ENCODE measurements at places on chromosomes 1 and 21.

DNA sequence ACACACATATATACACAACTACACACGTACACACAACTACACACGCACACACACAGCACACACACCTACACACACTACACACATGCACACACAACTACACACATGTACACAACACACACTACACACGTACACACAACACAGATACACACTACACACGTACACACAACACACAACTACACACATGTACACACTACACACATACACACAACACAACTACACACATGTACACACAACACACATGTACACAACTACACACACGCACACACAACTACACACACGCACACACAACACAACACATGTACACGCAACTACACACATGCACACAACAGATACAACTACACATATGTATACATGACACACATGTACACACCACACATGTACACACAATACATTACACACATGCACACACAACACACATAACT is 318.1 kb downstream of the CAMTA1 start:
- no peak for DNase-seq

GRCh38 chr1:68470388-68470970 is 20.7 kb upstream of the RPE65 start:
- no peak for DNase-seq

- DNase-seq, result no peak
Measured at GRCh38 chr21:37402251-37402867, 35.8 kb downstream of the DYRK1A start.

DNA sequence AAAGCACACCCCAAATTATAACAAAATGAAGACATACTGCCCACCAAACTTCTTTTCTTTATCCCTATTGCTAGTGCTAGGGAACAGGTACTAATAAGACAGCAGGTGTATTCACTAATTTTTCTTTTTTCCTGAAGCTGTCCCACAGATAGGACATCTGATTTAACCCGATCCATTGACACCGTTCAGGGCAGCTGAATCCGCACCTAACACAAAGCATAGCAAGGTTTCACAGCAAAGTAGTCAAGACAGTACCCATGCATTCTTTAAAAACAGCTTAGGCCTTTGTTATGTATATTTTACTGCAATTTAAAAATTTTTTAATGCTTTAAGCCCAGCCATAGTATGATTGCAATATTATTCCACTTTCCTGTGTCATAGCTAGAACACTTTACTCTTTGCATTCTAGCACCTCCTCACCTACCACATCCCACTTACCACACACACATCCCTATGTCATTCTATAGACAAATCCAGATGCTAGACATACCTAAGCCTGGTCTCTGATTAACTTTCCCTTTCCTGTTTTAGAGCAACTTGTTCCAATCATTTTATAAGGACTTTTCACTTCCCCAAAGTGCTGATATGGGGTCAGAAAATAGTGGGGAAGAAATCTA is 40.4 kb downstream of the GATAD2B start:
- DNase-seq, result no peak

GRCh38 chr1:110872745-110873720 is at the start of gene CD53:
Gene CD53 (plus strand): TSS chr1:110873148. CDS start chr1:110891409, 18,261 bp downstream.
- DNase-seq, result no peak

GRCh38 chr1:50697440-50698421 is 262.3 kb downstream of the FAF1 start:
- DNase-seq, result no peak

DNA sequence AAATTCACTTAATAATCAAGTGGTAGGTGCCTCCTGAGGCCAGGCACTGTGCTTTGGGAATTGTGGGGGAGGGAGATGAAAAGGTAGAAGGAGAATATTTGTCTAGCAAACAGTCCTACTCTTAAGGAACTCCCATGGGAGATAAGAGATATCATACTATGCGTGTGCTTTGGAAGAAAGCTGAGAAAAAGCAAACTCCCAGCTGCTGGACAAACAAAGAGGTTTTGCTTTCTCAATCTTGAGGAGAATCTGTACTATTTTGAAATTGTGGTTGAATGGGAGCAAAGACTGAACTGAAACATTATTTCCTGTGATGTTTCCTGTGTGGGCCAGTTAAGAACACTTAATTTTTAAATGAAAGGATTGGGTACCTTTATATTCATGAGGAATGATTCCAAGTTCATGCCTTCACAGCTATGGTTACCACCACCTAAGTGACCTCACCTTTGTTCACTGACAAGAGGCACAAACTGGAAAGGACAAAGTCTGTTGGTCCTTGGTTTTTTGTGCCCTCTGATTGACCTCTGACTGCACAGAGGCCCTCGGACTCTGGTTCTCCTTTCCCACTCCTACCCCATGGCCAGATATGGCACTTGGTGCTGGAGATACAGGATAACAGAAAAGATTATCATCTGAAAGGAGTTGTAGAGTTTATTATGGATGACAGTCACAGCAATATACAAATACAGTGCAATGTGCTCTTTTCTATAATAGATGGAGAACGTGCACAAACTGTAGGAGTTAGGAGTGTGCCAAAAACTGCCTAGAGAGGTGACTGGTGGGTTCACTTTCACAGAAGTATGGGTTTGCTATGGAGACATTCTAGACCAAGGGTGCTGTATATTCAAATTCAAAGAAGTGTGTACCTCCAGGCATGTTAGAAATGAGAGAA is 1.6 kb downstream of the CD53 start:
- DNase-seq, result no peak

- DNase-seq, result no peak
Measured at GRCh38 chr21:35201288-35201687, 152.2 kb upstream of the RUNX1 start.

- DNase-seq, result no peak
Measured at GRCh38 chr21:44013380-44014088, 1.4 kb downstream of the TRAPPC10 start.

DNA sequence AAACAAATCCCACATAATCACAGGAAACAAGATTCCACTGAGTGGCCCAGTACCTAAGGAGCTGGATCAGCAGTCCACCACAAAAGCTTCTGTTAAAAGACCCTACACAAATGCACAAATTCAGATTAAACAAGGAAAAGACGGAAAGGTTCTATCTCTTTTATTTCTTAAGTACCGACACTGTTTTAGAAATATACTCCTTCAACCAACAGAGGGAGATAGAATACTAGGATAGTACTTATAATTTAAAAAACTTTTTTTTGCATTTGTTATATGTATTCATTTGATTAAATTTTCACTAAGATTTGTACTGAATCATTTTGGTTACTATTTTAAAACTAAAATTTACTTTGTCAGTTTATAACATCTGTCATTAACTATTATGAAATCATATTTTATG is 12.5 kb downstream of the CDC7 start:
- DNase-seq, result no peak

DNA sequence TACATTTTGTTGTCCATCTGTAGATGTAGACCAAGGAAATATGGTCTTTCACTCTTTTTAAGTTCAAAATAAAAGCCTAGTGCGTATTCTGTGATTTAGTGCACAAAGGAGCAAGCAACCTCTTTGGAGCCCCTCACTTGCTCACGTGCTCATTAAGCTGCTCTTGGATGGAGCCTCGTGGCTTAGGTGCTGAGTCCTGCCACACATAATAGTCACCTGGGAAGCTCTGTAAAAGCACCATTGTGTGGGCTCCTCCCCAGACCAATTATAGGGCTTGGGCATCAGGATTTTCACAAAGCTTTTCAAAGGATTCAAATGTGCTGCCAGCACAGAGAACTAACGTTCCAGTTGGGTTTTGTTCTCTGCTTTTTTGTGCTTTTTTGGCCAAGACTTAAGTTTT is 85.0 kb downstream of the PCP4 start:
- DNase-seq, result no peak

DNA sequence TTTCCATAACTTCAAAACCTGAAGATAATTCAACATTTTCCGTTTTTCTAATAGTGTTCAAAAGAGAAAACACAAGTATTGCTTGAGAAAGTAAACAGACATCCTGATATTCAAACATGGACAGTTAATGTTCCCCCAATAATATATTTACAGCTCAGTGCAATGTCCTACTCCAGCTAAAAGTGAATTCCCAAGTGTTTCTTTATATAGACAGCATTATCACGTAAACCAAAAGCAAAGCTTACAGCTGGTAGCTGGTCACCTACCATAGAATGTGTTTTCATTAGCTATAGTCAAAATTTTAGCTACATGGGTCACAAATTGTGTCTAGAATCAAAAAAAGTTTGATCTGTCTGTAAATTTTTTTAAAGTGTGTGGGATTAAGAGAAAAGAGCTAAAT is 34.9 kb downstream of the WLS start:
- no peak for DNase-seq
